ENCODE measurements at places on chromosomes 7 and 10. TPM values are rescaled to one million over a fixed set of nuclear protein-coding genes. Genes with fewer than 3 reads are reported as not detected.
A peak's percentile ranks its signal among the peaks of the same experiment; 100 is the strongest.

DNA sequence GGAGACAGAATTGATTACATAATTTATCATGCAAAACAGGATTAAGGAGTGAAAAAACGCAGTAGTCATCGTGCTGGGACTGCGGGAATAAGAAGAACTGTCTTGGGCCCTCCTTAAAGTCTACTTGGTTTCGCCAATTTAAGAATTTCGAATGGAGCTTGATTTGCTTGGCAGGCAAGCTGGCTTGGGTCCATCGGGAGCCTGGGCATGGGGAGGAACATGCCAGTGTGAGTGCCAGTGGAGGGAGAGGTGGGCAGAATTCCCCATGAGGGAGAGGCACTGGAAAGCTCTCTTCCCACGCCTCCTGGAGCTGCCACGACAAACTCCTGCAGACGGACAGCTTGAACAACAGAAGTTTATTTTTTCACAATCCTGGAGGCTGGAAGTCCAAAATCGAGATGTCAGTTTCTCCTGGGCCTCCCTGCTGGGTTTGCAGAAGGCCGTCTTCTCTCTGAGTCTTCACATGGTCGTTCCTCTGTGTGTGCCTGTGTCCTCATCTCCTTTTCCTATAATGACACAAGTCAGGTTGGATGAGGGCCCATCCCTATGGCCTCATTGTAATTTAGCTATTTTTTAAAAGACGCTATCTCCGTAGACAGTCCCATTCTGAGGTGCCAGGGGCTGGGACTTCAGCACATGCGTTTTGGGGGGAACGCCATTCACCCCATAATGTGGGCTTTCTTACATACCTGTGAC is 528.7 kb upstream of the DPP6 start:
- DNase-seq: no peak

DNA sequence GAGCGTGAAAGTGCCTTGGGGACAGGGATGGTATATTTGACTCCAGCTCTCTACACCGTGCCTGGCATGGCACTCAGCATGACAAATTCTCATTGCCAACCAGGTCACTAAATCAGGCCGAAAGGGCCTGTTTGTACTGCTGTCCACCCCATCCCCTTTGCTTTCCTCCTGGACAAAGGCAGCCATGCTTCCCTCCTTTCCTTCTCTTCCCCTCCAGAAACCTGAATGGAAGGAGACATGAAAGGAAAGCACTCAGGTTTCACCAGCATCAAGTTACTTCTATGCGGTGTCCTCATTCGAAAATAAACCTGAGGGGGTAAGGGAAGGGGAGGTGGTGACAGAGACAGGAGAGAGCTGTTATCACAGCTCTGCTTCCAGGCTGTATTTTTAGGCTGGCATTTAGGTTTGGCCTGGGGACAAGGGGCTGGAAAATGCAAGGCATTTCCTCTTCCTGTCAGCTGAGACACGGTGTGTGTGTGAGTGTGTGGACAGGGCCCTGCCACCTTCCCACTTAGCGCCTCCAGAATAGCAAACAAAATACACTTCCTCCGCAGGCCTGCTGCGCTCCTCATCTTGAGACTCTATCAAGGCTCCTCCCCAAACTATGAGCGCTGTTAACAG is 79.9 kb upstream of the COL13A1 start:
- DNase-seq: peak; percentile 75

TWNK gene
- polyA plus RNA-seq: 12.0 TPM

ZPBP gene
- polyA plus RNA-seq: not detected

DNA sequence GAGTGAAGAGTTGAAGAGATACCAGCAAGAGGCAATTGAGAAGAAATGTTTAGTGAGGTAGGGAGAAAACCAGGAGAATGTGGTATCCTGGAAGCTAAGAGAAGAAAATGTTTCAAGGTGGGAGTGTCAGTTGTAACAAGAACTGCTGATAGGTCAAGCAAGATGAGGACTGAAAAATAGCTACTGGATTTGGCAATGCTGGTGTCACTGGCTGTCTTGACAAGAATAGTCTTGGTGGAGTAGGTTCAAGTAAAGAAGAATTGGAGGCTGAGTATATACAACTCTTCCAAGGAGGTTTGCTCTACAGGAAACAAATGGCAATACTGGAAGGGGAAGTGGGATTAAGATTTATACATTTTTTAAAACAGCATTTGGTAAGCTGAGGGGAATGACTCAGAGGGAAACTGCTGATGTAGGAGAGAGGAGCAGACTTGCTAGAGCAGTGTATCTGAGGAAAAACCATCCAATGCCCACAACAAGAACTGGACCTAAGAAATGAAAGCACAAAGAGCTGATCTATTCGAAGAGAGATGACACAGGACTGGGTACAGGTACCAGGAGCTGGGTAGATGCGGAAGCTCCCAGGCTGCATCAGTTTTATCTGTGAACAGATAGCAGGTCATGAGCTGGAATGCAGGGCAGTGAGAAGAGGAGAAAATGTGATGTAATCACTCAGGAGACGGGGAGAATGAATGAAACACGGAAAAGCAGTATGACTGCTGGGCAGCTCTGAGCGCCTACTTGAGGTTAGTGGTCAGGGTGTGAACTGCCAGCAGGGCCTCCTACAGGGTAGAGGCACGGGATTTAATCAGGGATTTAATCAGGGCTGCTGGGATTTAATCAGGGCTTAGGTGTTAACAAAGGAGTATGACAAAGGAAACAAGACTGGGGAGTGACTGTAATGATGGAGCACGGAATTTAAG is 34.5 kb downstream of the FAM25A start:
- DNase-seq: peak; percentile 74

- DNase-seq: no peak
Measured at GRCh38 chr7:138865843-138866242, 67.8 kb upstream of the ATP6V0A4 start.

GRCh38 chr7:29826530-29826822 is 20.2 kb downstream of the WIPF3 start:
- no peak for DNase-seq

SLC39A12 gene
- polyA plus RNA-seq: not detected

DNA sequence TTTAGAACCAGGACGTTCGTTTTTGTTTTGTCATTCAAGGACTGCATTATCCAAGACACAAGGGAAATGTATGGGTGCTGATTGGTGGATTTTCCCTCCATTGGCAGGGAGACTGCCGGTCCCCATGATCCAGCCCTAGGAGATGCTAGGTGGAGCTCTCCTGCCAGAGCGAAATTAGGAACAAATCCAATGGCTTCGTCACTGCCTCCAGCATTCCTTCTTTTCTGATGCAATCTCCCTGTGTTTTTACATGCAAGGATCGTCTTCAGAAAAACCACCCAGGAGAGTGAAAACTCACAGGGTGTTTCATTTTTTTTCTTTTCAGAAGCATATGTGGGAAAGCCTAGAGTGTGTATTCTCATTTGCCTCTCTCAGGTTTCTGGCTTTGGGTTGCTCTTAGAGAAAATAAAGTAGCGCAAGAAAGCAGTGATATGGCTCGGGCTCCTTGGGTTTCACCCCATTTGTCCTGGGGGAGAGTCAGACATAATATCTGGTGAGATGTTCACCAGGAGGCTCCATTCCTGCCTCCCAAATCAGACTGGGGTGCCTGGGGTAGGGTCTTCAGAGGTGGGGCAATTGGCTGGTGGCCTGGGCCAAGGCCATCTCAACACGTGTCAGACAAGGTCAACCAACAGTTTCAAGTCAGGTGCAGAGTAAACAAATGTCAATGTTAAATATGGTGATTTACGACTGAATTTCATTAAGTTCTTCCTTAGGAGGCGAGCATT is 450.9 kb upstream of the MKI67 start:
- peak; percentile 90 for DNase-seq

DNA sequence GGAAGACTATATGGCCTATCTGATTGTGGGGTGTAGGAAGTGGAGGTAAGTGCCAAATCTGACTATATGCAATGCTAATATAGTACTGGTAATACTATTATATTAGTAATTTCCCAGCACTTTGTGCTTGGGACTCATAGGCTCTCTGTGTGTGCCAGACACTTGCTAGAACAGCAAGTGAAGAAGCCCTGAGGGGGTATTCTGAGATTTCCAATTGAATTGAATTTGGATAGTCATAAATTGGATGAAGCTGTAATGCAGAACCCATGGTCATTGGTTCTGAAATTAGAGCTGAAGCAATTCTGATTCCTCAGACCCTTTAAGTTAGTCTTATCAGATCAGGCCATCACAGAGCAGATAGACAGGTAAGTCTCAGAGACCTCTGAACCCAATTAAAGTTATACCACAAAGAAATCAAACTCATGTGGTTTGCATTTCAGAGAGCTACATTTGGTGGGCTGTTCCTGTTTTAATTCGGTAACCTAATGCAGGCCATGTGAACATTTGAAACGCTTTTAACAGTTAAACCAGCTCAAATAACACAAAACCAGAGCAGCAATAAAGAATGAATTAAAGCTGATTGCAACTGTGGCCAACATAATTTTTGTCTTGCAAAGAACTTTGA is 179.5 kb downstream of the CREB5 start:
- DNase-seq: peak; percentile 32

DNA sequence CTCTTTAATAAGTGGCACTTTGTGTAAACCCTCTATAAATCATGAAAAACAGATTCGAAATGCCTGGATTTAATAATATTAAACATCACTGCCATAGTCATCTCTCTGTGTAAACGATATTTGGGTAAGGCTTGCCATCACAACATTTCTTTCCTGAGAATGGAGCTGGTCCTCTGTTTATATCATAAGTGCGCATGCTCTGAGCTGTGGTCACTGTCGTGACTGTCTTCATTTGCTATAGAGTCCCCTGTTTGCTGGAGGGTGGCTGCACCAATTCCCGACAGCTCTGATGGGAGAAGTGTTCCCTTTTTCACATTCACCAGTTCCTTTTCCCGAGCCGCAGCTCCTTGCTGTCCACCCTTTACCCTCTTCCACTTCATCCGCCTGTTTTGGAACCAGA is 50.4 kb upstream of the AGMO start:
- no peak for DNase-seq

- peak; percentile 64 for DNase-seq
Measured at GRCh38 chr7:102823390-102824119, 74.8 kb downstream of the FAM185A start.

DNA sequence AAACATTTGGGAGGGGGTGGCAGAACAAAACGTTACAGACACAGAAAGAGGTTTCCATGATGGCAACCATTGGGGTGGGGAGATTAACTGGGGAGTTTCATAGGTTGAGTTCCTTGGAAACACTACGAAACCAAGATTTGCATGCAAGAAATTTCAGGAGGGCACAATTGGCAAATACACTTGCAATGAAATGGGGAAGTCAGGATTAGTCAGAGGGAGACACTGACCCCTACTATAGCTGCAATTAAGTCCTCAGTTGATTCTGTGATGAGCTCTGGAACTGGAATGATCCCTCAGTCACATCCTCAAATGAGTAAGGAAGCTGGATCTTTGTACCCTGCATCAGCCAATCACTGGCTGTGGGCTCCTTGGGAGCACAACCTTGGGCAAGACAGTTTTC is 22.1 kb downstream of the CPEB3 start:
- no peak for DNase-seq

DNA sequence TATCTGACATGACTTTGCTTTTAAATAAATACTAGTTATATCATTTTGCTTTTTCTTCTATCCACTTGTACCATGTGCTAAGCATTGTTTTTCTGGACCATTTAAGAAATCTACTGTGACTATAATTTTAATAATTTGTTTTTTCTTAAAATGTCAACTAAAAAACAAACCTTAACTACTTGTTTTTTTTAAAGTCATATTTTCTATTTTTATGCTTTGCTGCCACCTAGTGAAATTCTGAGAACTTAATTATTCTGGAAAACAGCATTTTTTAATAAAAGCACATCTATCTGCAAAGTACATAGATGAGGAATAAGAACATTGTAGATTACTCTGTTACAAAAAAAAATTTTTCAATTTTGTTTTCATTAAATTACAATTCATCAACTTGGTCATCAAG is 47.4 kb downstream of the ORC5 start:
- peak; percentile 22 for DNase-seq

GRCh38 chr7:607938-608337 is 88.3 kb upstream of the PDGFA start:
- no peak for DNase-seq

GRCh38 chr7:38492010-38492409 is 139.2 kb downstream of the AMPH start:
- DNase-seq: no peak

- DNase-seq: no peak
Measured at GRCh38 chr10:9858816-9859215, 1158.9 kb upstream of the CELF2 start.

- DNase-seq: peak; percentile 5
Measured at GRCh38 chr10:8225187-8225586, 170.7 kb downstream of the GATA3 start.

GRCh38 chr10:103535595-103535994 is 42.1 kb downstream of the NEURL1 start:
- no peak for DNase-seq

DNA sequence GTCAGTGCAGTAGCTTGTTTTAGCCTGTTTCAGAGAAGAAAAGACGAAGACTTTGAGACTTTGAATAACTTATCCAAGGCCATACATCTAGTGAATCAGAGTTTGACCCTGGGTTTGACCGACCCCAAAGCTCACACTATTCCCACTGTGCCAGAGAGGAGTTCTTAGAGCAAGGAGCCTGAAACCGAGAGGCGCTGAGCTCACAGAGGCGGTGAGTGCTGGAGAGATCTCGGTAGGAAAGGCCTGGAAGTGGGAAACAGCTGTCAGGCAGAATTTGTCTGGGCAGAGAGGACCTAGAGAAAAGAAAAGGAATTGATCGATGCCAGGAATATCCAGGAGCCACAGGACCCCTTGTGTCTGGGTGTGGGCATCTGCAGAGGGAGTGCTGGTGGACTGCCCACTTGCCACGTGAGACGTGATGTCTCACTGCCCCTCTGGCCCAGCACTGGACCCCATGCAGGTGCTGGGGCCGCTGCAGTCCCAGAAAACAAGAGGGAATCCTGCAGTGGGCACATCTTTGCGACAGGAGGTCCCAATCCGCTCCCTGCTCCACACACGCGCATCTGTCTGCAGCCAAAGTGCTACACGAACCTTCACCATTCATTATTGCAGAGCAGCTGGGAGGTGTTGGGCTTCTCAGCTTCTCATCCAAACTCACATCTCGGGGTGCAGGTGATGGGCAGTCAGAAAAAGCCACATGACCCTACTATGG is 6.2 kb downstream of the CALML3 start:
- no peak for DNase-seq

GRCh38 chr7:16695621-16696237 is 49.7 kb downstream of the BZW2 start:
- peak; percentile 58 for DNase-seq

NXPH1 gene
- 0.28 TPM for polyA plus RNA-seq

- no peak for DNase-seq
Measured at GRCh38 chr7:127776776-127777386, 124.9 kb downstream of the SND1 start.
